Stimulated activated CD4-positive, alpha-beta T cell treated with anti-CD3 and anti-CD28 coated beads, TNF-alpha, amount 100 ng/mL, for 24 hours (primary cell): ENCODE measurements at places on chromosomes 5 and 9.

GRCh38 chr5:59001154-59001553 is 418.3 kb downstream of the RAB3C start:
- DNase-seq, result no peak

GRCh38 chr9:135905380-135906258 is 1.7 kb downstream of the CAMSAP1 start:
- DNase-seq, result peak; percentile 75

GRCh38 chr5:40999966-41000365 is 71.2 kb downstream of the MROH2B start:
- no peak for DNase-seq

- no peak for DNase-seq
Measured at GRCh38 chr9:137694236-137694959, 75.6 kb downstream of the EHMT1 start.

DNA sequence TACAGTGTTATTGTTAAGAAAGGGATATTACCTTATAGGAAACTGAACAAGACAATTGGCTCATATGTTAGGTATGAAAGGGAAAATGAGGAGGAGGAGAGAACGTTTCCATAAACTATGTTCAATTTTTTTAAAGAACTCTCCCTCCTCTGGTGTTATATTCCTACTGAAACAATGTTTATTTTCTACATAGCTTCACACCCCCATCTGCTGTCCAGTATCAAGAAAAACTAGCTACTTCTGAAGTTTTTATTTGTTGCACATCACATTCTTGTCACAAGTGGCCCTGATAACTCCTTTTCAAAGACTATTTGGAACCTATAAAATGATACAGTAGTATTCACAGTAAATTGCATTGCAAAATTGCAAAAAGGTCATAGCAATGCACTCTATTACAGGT is 223.4 kb upstream of the FAM174A start:
- no peak for DNase-seq

DNA sequence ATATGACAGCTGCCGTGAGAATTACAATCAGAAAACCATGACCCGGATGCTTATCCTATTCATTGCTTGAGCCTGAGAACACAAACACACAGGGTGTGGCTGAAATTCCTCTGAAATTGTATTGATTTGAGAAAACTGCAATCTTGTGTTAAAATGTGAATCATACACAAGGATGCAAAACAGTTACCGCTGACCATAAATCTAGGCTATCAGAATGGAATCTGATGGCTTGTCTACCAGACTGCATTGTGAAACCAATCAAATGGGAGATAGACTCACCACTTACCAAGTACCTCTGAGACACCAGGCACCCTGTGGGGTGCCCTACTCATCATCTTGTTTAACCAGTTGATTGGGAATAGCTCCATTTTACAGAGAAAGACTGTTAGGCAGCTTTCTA is 188.7 kb upstream of the MSX2 start:
- DNase-seq, result no peak

- DNase-seq, result no peak
Measured at GRCh38 chr5:170553218-170553617, 49.4 kb downstream of the KCNIP1 start.

- peak; percentile 51 for DNase-seq
Measured at GRCh38 chr9:131668439-131669268, 71.2 kb downstream of the RAPGEF1 start.

- no peak for DNase-seq
Measured at GRCh38 chr5:161403996-161404395, 142.5 kb downstream of the GABRB2 start.

DNA sequence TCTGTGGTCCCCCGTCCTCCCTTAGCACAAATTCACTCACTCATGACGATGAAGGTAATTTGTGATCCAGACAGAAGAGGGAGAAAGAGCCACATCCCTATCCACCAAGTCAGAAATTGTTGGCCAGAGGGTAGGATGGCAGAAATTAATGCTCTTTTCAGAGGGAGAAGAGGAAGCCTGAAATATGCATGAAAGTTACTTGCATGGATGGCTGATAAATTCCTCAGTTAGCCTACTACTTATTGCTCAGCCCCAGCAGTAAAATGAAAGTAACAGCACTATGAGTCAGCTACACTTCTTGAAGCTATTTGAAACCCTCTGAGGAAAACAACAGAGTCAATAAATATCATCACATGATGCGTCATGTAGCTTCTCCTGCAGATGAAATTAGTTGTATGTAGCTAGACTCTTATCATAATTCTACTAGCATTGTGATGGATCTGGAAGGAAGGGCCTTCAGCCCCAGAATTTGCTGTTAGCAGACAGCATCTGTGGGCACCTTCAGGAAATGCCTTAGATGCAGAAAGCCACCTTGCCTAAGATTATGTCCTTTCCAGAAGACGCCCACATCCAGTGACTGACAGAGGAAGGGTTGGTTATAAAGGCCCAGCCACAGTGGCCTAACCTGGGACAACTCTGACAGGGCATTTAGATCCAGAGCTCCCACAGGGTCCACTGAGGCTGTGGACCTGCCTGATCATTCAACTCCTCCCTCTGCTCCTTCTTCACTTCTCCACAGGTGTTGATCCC is 81.2 kb upstream of the CCDC112 start:
- DNase-seq, result no peak

GRCh38 chr9:95876138-95876444 is 600 bp downstream of the ERCC6L2 start:
- DNase-seq, result no peak

- no peak for DNase-seq
Measured at GRCh38 chr5:162068412-162068811, 839 bp downstream of the GABRG2 start.

- peak; percentile 16 for DNase-seq
Measured at GRCh38 chr5:443239-444151, 519 bp downstream of the EXOC3 start.

DNA sequence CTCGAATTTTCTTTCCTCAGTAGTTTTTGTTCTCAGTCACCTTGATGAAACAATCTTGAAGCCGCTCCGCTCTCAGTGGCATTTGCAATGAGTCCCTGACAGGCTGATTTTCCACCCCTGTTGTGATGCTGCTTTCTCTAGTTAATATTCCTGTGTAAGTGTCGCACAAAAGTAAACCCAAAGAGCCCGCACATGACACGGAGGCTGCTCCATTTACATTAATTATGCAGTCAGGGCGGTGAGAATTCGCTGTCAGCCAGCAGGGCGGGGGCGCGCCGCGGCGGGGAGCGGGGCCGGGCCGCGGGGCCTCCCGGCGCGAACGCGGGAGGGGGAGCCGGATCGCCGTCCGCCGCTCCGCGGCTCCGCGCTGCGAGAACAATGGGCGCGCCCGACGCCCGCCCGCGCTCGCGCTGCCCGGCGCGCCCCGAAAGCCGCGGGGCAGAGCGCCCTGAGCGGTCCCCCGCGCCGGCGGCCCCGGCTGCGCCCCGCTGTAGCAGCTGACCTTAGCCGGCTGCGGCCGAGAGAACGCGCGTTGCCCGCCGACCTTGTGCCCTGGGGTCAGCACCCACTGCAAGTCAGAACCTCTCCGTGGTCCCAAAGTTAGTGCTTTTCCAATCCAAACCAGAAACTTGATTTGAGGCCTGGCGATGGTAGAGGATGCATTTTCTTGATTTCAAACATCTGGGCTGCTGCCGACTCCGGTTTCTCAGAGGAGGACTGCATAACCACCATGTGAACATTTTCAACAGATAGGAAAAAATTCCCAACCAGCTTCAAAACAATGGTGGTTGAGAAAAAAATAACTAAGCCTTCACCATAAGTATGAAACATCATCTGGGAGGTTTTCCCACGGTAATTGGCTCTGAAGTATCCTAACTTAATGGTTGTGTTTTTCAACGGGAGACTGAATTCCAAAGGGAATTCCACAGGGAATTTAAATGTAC is 142.6 kb downstream of the PBX3 start:
- peak; percentile 6 for DNase-seq

GRCh38 chr5:151180291-151180690 is 22.7 kb upstream of the ANXA6 start:
- no peak for DNase-seq

DNA sequence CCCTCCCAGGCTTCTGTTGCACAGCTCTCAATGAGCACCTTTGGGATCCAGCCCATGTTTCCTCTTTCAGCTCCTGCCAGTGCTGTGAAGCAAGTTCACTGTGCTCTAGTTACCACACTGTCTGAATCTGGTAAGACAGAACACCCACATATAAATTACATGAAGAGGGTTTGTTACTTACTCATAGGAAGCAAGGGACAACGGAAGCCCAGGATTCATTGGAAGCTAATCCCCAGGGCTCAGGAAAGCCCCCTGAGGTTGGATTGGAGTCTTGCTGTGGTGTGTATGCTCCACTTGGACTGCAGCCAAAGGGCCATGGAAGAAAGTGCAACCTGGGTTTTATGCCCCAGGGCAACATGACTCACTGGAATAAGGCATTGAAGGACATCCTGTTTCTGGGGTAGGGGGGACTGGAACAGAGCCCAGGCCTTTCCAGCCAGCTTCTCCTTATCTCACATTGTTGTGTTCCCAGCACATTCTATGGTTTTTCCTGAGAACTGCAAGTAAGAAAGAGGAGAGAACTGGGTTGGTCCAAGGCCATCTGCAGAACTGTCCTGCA is 15.6 kb upstream of the CLK4 start:
- DNase-seq, result no peak

GRCh38 chr9:112032009-112032408 is 135.4 kb downstream of the UGCG start:
- DNase-seq, result no peak

GRCh38 chr5:87020099-87020934 is 247.4 kb upstream of the RASA1 start:
- DNase-seq, result no peak

GRCh38 chr5:124957063-124957462 is 210.6 kb upstream of the ZNF608 start:
- no peak for DNase-seq

- DNase-seq, result no peak
Measured at GRCh38 chr5:38556599-38557307, at the start of gene LIFR. TSS of gene LIFR (minus strand) at chr5:38556646. CDS start at chr5:38530647, 25,999 bp downstream.

DNA sequence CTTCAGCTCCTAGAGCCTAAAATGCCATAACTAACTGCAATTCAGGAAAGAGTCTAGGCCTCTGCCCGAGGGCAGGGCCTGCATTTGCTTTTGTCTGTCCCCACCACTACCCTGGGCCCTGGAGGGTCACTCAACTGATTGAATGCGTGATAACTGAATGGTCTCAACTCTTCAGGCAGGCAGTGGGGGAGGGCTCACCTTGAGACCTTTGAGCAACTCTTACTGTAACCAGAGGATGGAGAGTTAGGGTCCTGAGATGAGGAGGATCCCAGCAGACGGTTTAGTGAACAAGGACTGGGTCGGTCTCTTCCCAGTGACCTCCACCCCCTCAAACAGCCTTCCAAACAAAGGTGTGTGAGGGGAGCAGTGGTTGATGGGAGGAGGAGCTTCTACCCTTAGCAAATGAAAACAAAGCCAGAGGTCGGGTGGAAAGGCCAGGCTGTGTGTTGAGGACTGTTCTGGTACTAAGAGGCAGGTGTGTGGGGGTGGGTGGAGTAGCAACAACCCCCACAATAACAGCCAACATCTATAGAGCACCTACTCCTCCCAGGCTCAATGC is 59.4 kb downstream of the CXXC5 start:
- no peak for DNase-seq

DNA sequence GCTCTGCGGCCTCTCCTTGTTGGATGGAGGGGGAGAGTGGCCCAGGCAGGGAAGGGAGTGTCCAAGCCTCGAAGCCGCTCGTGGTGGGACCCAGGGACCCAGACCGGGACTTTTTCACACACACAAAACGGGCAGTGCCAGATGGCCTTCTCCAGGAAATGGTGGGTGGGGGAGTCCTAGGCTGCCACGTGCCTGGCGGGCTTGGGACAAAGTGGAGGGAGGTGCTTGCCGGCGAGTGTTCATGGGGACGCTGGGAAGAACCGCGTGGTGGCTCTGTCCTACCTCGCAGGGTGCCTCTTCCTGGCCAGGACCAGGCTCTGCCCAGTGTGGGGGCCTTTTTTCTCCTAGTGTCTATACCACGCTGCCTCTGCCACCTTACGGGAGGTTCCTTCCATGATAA is 155.0 kb upstream of the COL5A1 start:
- DNase-seq, result no peak

GRCh38 chr5:31954091-31954490 is 220.0 kb downstream of the GOLPH3 start:
- DNase-seq, result no peak

DNA sequence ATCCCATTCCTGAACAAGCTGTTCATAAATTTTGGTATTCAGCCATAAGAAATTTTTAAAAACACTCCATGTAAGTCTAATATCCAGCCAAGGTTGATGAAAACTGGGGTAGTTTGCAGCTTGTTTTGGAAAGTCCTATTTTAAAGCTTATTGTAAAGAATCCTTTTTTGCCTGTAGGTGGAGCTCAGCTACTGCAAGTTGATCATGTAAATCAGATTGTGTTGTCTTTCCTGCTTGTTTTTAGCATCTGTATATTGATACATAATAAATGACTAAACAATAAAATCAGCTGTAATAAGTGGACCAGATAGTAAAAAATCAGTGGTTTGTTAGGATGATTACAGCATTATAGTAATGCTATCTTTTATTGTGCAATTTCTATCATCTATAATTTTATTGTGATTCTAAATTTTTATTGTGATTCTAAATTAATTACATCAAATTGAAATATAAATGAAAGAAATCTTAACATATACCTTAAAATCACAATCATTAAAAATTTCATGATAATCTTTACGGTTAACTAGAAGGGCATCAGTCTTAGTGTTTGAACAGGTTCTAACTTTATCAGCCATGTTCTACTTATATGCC is 42.4 kb downstream of the CWC27 start:
- no peak for DNase-seq

GRCh38 chr9:76891874-76892273 is 14.0 kb downstream of the PRUNE2 start:
- DNase-seq, result no peak

GRCh38 chr9:16505199-16505598 is 365.3 kb downstream of the BNC2 start:
- no peak for DNase-seq

GRCh38 chr9:79799691-79800335 is 228.0 kb downstream of the TLE4 start:
- DNase-seq, result no peak

DNA sequence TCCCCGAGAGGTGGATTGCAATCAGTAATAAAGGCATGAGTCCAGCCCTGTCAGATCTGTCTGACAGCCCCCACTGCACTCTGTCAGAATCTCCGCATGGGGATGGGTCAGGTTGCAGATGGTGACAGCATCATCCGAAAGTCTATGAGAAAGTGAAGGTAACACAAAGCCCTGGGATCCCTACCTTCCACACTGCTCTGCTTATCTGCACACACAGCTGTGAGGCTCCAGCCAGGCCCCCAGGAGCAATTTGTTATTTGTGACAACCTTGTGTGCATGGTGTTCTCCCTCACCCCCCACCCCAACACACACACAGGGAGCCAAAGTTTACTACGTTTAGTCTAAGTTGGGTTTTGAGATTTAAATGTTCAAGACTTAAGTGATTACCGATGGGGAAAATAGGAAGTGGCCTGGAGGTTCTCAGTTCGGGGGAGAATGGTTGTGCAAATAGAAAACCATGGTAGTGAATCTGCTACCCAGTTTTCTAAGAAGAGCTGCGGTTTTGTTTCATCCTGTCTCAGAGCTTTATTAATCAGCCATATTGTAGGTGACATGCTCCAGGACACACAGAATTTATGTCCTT is 92.7 kb downstream of the SV2C start:
- no peak for DNase-seq

- DNase-seq, result no peak
Measured at GRCh38 chr5:91885291-91886265, 502.5 kb upstream of the ARRDC3 start.
